Hematopoietic multipotent progenitor cell treated with erythropoietin and hydrocortisone succinate and interleukin-3 and kit ligand, for 8 days (in vitro differentiated cells): ENCODE measurements at places on chromosomes 16 and 17.

DNA sequence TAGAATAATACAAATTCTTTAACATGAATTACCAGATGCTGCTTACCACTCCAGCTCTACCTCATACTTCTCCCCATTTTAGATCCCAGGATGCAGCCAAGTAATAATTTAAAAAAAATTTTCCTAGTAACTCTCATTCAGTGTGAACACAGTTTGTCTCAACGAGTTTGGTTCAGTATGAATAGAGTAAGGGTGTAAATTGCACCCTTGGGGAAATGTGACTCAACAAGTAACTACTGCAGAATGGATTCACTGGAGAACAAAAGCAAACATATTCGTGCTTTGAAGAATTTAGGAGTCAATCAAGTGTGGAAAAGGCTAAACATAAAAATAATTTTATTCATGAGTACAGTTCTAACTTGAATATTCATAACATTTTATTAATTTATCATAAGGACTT lies 23.0 kb downstream of the KCNJ16 start:
- no peak for DNase-seq

DNA sequence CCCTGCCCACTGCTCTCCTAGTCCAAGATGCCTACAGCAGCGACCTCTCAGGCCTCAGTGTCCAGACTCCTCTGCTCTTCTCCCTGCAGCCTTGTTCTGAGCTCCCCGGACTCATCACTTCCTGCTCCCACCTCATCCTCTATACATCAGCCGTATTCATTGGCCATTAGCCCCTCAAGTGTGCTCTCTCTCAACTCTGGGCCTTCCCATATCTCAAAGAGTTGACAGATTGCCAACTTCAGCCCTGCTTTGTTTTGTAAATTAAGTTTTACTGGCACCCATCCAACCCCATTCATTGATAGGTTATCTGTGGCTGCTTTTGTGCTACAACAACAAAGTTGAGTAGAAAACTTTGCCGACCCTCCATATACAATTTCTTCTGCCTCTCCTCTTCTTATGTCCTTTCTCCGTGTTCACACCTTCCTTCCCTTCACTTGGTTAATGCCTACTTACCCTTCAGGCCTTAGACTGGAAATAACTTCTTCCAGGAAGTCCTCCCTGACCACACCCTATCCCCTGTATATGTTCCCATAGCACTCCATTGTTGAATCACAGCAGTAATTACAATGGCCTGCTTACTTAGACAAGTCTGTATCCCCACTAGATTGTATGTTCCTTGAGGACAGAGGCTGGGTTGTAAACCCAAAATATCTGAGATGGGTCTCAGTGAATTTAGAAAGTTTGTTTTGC lies 63.4 kb upstream of the TANC2 start:
- peak; percentile 45 for DNase-seq

DNA sequence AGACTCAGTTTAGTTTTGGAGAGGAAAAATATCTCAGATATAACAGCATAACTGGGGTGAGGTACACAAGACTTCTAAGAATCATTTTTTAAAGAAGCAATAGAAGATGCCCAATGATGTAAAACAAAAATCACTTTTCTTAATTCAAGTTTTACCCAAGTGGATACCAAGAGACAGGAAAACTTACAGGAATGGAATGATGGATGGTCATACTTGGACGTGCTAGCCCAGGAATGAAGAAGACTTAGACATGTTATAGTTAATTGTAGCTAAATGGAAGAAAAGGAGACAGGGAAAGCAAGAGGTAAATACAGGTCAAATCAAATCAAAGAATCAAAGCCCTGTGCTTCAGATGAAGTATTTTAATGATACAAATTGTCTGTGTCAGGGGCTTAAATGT lies 312.7 kb upstream of the KCNJ16 start:
- no peak for DNase-seq

DNA sequence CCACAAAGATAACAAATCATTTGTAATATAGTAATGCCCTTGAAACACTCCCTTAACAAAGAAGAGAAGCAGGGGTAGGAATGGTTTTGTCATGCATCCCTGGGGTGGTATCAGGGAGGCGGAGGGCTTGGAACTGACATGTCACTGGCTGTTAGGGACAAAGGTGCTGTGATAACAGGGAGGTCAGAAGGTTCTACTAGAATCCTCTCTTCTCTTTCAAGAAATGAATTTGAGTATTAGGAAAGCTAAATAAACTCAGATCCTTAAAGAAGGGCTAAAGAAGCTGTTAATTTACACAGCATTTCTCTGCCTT lies 65.4 kb upstream of the ADAMTS18 start:
- no peak for DNase-seq

- DNase-seq: no peak
These were observed 4.2 kb downstream of the SOCS1 start for GRCh38 chr16:11251525-11252481.

- DNase-seq: no peak
These were observed at the start of gene MAZ for GRCh38 chr16:29806099-29806579. TSS of gene MAZ (plus strand) at chr16:29806529. CDS start at chr16:29806702, 173 bp downstream.

GRCh38 chr17:32485261-32486110 lies 1.3 kb upstream of the CDK5R1 start:
- DNase-seq: no peak

DNA sequence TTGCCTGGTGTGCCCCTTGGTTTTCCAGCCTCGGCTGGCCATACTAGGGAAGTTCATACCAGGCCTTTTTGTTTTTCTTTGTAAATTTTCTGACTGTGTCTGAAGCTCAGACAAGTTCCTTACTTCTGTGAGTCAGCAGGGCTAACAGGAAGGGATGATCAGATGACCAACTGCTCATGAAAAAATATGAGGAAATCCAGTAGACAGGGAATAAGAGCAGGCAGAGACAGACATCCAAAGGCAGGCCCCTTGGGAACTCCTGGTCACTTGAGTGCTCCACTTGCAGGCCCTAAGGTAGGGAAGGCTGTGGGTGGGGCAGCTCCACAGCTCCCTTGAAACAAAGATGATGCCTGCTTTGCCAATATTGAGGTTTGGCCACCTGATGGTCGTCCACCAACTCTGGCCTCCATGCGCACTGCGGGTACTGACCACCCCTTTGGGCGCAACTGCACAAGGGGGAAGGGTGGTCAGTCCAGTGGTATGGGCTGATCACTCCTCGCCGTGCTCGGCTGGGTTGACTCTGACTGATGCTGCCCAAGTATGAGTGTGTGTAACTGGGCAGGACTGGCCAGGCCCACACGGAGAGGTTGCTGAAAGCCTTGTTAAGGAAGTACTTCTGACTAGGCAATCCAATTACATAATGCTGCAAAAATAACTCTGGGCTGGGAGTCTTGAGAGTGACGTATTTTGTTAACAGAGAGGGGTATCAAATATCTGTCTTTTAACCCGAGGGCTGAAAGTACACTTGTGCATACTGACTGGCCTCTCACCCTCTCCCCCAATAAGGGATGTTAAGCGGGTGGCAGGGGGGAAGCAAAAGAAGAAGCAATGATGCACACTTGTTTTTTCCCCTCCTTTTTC lies 20.8 kb upstream of the ZFHX3 start:
- DNase-seq: no peak

GRCh38 chr16:75931970-75932369 lies 205.7 kb upstream of the CPHXL start:
- no peak for DNase-seq

DNA sequence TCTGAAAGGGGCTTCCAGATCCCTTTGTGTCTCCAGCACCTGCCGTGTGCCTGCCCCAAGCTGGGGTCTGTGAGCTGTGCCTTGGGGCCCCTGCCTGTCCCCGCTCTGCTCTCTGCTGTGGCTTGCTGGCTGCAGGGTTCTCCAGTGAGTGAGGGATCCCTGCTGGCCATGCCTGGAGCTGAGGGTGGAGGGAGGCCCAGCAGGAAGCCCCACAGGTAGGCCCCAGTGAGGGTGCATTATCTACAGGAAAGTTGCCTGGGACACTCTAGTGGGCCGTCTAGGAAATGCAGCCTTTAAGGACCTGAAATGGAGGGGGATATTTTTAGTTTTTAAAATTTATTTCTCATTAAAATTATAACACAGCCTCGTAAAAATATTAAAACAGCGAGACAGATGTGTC lies 50.9 kb downstream of the JPH3 start:
- DNase-seq: peak; percentile 18

DNA sequence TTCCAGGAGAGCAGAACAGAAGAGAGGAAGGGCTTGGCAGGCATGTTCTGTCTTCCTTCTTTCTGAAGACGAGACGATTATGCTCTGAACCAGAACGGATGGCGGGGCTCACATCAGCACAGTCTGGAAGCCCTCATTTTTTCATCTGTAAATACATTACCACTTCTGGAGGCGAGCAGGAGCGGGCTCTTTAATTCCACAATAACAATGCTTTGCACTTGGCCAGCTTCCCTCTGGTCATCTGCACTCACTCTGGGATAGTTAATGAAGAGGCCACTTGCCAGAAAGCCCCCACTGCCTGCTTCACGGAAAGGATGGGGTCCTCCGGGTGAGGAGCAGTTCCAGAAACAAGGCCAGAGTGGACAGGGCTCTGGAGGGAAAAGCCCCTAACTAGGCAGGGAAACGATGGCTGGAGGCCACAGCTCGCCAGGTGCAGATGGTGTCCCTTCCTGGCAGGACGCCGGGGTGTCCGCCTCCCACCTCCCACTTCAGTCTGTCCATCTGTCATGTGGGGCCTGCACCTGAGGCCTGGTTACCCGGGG lies 13.1 kb upstream of the BCAR1 start:
- no peak for DNase-seq

- DNase-seq: no peak
These were observed 52.4 kb upstream of the NFAT5 start for GRCh38 chr16:69513180-69513966.

DNA sequence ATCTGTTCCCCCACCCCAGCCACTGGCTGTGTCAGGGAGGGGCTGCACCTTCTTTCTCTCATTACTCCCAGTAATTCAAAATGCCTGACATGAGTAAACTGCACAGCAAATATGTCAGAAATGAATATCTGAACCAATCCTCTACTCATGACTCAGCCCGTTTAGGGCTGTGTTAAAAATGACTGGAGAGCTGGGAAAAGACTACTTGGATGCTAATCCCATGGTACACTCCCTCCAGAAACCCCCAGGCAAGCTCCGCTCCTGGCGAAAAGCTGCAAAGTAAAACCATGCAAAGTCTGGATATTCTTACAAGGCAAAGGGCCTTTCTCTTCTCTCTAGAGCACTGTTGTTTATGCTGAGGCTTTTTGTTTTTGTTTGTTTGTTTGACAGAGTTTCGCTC lies 448.1 kb upstream of the DYNLRB2 start:
- DNase-seq: no peak

DNA sequence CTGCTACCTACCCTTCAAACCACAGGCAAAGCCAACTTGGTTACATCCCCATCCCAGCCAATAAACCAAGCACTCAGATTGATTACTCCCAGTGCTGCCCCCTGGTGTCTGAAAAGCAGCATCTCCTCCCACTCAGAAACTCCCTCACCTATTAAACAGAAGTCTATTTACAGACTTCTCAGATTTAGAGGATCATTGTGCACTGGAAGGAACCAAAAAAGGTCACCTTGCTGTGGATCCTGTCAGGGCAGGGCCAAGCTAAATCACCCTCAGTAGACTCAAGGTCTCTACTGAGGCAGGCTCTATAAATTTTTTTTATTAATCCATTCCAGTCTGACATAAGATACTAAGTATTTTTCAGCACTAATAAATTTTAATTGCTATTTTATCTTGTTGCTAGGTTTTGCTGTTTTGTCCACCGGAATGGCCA lies 17.6 kb downstream of the HIGD1B start:
- peak; percentile 72 for DNase-seq

DNA sequence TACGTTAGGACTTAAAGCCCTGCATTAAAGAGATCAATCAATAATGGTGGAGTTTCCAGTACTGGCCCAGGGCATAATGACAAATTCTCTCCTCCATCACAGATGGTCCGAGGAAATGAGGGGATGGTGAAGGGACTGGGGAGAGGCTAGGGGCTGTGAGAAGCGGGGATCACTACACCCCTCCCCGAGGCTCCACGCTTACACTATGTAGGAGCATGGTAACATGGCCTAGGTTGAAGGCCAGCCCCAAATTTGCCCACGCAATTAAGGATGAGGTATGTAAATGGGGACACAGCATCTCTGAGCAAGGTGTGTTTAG lies 8.0 kb upstream of the AKTIP start:
- DNase-seq: no peak

- no peak for DNase-seq
These were observed 62.4 kb downstream of the CCDC182 start for GRCh38 chr17:57682701-57683100.

DNA sequence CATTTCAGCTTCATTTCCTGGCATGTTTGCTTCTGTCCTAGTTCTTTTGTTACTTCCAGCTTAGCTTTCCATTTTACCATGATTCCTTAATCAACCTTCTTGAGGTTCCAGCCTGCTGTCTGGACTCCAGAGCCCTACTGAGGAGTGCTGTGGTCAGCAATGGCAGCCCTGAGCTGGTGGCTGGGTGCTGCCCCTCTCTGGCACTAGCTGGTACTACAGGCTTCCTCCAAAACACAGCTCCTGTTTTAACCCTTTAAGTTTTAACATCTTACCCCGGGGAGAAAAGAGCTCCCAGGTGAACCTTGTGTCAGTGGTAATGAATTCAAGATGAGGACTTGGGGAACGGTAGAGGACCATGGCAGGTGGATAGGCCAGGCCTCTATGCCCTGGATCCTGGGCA lies 395.5 kb downstream of the TMEM114 start:
- peak; percentile 6 for DNase-seq

DNA sequence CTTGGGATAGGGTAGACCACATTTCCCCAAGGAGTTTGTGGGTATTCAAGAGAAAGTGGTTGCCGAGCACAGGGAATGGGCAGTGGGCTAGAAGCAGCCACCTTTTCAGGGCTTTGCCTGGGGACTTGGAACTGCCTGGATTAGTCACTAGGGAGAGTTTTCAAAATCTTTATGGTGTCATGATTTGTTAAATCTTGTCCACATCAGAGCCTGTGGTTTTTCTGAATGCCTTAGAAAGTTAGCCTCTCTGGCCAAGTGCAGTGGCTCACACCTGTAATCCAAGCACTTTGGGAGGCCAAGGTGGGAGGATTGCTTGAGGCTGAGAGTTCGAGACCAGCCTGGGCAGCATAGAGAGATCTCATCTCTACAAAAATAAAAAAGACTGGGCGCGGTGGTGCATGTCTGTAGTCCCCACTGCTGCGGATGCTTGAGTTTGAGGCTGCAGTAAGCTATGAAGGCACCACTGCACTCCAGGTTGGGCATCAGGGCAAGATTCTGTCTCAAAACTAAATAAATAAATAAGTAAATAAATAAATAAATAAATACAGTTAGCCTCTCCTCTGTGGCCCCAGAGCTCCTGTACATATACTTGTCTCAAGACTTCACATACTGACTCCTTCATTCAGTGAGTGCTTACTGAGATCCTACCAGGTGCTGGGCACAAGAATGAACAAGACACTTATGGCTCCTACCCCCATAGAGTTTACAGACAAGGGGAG lies 76.3 kb upstream of the HNF1B start:
- no peak for DNase-seq

- peak; percentile 16 for DNase-seq
These were observed 163.3 kb downstream of the HS3ST2 start for GRCh38 chr16:22977294-22977697.

DNA sequence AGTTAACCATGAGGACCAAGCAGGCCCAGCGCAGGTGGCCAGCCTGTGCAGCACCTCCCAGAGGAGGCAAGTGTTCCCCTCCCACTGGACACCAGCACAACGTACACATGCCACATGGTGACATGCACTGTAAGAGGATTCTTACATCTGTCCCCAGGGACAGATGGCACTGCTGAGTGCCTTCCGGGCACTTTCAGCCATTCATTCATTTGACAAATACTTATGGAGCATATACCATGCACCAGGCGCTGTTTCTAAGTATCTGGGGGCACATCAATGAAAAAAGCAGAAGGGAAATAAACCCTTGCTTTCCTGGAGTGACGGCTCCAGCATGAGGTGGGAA lies 79.6 kb downstream of the GAS7 start:
- DNase-seq: no peak
